ENCODE measurements at places on chromosomes 1 and 21.

- DNase-seq = no peak
These were observed 63.6 kb upstream of the ERG start for GRCh38 chr21:38561613-38562581.

DNA sequence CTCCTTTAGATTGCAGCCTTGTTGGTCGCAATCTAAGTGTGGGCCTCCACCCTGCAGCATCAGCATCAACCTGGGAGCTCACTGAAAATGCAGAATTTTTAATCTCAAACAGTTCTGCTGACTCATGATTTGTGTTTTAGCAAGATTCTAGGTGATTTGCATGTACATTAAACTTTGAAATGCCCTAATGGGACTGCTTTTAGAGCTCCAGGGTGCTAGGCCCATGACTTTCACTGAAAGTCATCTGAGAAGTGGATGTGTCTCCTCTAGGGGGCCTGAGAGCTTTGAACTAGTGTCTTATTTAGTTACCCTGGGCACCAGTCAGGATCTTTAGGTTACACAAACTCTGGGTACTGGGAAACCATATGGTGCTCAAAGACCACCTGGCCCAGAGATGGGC lies 9.0 kb downstream of the TRIM67 start:
- peak; percentile 71 for DNase-seq

- no peak for DNase-seq
These were observed 358.9 kb downstream of the DISC1 start for GRCh38 chr1:231985296-231986023.

- no peak for DNase-seq
These were observed 237.8 kb downstream of the TRABD2B start for GRCh38 chr1:47759251-47759935.

DNA sequence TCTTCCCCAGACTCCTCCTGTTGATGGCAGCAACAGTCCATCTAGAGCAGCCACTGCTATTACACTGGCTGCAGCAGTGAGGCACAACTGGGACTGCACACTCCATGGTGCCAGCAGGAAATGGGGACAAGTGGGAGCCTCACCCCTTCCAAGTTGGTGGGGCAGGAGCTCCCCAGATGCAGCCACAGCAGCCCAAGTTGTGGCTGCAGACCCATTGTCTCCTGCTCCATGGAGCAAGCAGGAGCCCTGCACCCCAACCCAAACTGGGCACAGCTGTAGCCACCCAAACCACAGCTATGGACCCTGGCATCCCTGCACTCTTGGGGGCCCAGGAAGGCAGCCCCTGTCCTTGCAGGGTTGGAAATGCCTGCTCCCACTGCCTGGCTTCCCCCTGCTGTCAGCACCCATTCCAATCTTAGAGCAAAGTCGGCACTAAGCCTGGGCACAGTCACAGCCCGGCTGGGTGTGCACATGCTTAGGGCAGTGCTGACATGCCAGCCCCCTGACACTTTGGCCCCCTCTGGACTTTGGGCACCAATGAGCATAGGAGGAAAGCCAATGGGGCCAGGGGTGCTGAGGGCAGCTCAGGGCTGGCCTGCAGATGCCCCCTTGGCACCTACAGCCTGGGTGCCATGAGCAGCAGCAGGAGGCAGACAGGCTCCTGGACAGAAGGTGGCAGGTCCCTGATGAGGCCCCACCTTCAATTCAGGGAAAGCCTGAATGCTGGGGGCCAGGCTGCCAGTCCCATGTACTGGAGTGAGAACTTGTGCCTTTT lies 44.0 kb downstream of the MATN1 start:
- no peak for DNase-seq

- DNase-seq = no peak
These were observed 855 bp downstream of the DSCAM start for GRCh38 chr21:40846103-40846502.

- DNase-seq = no peak
These were observed 139.3 kb upstream of the KIAA0040 start for GRCh38 chr1:175331891-175332290.

GRCh38 chr1:90835661-90836344 lies 118.7 kb upstream of the BARHL2 start:
- DNase-seq = peak; percentile 75

- DNase-seq = no peak
These were observed 30.9 kb upstream of the NBL1 start for GRCh38 chr1:19613171-19613703.

- DNase-seq = no peak
These were observed 16.3 kb downstream of the ZFYVE9 start for GRCh38 chr1:52158218-52158617.

- no peak for DNase-seq
These were observed 100.8 kb downstream of the DMRTB1 start for GRCh38 chr1:53559854-53560580.

DNA sequence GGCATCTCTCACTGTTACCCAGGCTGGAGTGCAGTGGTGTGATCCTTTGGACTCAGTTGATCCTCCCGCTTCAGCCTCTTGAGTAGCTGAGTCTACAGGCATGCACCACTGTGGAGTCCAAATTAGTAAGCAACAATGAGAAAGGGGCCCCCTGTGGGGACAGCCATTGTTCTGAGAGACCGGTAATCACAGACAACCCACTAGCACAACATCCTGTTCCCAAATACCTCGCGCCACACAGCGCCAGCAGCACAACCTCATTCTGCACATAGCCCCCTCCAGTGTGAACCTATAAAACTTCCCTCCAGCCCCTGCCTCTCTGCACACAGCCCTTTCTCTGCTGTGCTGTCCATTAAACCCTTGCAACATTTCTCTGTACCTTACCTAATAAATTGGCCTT lies 226.4 kb downstream of the DYRK1A start:
- peak; percentile 87 for DNase-seq

DNA sequence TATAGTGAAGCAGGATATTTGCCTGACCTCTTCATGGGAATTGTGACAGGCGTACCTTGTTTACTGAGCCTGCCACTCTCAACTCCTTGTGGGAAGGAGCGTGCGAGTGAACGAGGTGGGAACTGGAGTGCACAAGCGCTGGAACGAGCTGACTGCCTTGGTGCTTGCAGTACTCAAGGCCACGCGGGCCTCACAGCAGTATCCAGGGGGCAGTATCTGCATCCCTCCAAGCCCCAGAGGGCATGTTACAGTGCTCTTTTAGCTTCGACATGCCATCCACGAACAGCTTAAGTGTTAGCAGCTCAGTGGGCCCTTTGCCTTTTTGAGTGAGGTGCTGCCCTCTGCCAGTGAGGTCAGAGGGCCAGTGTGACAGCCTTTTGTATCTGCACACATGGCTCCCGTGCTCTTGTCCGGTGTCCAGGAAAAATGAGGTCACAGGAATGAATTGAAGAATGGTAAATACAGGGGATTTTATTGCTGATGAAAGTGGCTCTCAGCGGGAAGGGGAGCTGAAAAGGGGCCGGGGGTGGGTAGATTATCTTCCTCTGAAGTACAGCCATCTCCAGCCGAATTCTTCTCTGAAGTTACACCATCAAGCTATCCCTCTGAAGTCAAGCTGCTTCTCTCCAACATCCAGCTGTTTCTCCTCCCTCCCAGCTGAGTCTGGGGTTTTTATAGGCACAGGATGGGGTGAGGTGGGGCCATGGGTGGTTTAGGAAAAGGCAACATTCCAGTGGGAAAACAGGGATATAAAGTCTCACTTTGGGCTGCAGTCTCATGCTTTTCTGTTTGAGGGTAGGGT lies 69.3 kb downstream of the EPB41 start:
- peak; percentile 33 for DNase-seq

- peak; percentile 18 for DNase-seq
These were observed 739 bp downstream of the SMG5 start for GRCh38 chr1:156281693-156282478.

GRCh38 chr1:41888756-41889155 lies 30.0 kb downstream of the HIVEP3 start:
- no peak for DNase-seq

- no peak for DNase-seq
These were observed 20.2 kb downstream of the PHGDH start for GRCh38 chr1:119731741-119732430.

GRCh38 chr1:155794605-155795245 lies 62.3 kb downstream of the GON4L start:
- DNase-seq = no peak

GRCh38 chr1:217425422-217425821 lies 205.5 kb downstream of the GPATCH2 start:
- DNase-seq = no peak

- DNase-seq = peak; percentile 66
These were observed 1.5 kb downstream of the MORC3 start for GRCh38 chr21:36321325-36322082.

- DNase-seq = no peak
These were observed 255.9 kb upstream of the VAMP3 start for GRCh38 chr1:7515175-7515574.

- DNase-seq = no peak
These were observed 28.3 kb upstream of the COL18A1 start for GRCh38 chr21:45376459-45377324.

- no peak for DNase-seq
These were observed 252.2 kb upstream of the ADAMTS5 start for GRCh38 chr21:27219068-27219467.

DNA sequence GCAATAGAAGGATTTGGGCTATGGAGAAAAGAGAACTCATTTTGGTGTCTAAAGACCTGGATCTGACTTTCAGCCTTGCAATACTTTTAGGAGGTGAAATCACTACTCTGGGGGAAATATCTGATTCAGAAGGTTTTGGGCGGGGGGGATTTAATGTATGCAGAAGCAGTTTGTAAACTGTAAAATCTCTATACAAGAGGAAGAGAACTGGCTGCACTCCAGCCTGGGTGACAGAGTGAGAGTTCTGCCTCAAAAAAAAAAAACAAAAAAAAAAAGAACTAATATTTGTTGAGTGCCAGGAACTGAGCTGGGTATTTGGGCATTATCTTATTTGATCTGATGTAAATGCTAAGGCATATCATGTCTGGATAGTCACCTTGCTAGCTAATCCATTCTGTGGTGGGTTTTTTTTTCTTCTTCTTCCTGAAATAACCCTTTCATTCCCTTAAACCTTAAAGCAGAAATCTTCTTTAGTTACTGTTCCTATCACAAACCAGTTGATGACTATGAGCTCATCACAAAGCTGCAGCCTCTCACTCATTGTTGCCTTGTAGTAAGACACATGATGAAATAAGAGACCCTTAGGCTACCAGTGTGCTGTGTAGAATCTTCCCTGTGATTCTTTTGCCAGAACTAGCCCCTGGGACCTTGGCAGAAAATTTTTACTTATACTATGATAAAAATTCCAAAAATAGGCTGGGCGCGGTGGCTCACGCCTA lies 35.6 kb upstream of the SLC16A1 start:
- no peak for DNase-seq

GRCh38 chr1:208291923-208292711 lies 47.9 kb upstream of the PLXNA2 start:
- no peak for DNase-seq

GRCh38 chr1:207868251-207868773 lies 42.6 kb downstream of the CD34 start:
- DNase-seq = peak; percentile 39

GRCh38 chr1:210938416-210938925 lies 195.5 kb downstream of the KCNH1 start:
- peak; percentile 8 for DNase-seq

- DNase-seq = no peak
These were observed 5.0 kb upstream of the TRABD2B start for GRCh38 chr1:48002142-48002541.

DNA sequence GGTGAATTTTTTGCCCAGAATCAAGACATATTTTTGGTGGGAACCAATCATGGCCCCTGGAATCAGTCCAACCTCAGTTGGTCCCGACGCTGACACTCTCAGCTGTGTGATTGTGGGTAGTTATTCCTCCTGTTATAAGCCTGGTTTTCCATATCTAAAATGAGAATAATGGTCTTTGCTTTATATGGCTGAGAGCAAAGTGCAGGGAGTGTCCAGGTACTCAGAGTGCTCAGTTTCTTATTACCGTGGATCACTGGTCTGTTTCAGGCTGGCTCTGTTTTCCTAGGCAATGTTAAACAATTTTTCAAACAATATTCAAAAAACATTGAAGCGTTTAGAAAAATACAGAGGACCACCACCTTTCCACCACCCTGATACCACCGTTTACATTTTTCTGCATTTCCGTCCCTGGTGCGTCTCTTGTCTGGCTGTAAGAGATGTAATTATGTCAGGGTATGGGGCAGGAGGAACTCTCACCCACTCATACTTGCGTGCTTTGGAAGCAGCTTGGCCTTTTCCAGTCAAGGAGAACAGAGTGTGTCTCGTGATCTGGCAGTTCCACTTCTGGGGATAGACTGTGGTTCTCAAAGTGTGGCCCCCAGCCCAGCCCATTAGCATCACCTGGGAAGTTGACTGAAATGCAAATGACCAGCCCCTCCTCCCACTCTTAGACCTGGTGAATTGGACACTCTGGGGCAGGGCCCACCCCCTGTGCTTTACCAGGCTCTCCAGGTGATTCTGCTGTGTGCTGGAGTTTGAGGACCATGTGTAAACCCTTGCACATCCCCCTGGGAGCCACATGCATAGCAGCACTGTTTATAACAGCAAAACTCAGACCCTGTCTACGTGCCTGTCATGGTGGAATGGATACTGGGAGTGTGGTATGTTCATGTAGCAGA lies 6.8 kb downstream of the MX1 start:
- no peak for DNase-seq

- no peak for DNase-seq
These were observed at the start of gene RGS21 for GRCh38 chr1:192316942-192317450. TSS of gene RGS21 (plus strand) at chr1:192316992. CDS start at chr1:192343037, 26,045 bp downstream.

GRCh38 chr1:118257946-118258345 lies 72.9 kb upstream of the SPAG17 start:
- no peak for DNase-seq

GRCh38 chr21:36916718-36917117 lies 49.8 kb downstream of the HLCS start:
- no peak for DNase-seq

GRCh38 chr1:69737527-69738185 lies 169.9 kb downstream of the LRRC7 start:
- peak; percentile 84 for DNase-seq

DNA sequence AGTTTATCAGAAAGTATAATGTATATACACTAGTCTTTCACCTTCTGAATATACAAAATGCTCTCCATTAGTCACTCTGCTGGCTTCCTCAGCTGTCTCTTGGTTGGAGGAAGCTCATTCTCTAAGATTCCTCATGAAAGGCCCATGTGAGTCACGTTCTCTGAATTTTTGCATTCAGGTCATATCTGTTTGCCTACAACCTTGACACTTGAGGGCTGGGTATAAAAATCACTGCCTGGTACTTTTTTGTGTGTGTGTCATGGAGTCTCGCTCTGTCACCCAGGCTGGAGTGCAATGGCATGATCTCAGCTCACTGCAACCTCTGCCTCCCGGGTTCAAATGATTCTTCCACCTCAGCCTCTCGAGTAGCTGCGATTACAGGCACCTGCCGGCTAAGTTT lies 2.8 kb upstream of the GALNT2 start:
- no peak for DNase-seq

DNA sequence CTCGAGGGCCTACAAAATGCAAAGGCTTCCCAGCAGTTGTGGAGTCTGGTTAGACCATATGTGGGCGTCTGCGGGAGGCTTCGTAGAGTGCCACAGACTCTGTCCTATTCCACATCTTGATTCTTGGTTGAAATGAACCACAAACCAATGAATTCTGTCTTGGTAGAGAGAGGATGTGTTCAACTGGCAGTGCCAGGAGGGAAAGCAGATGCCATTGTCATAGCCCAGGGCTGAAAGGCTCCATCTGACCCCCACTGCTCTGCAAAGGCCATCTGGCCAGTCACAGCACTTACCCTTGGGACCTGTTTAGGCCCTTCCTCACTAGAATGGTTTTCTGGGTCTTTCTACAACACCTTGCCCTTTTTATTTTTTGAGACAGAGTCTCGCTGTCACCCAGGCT lies 22.1 kb downstream of the ACOT11 start:
- DNase-seq = no peak
